Lung (tissue), 17 donors: ENCODE measurements at places on chromosomes 1 and 21. TPM values are rescaled to one million over a fixed set of nuclear protein-coding genes. Genes with fewer than 3 reads are reported as not detected.

CCNL2 gene
- polyA plus RNA-seq = 230 TPM

OPRD1 gene
- 0.01 TPM for polyA plus RNA-seq

SPATA46 gene
- not detected for polyA plus RNA-seq

PGLYRP4 gene
- polyA plus RNA-seq = 0.18 TPM

GRCh38 chr1:228434689-228435088, 18.0 kb upstream of the TRIM17 start:
- no peak for DNase-seq

GRCh38 chr1:156648951-156649350, 7.0 kb downstream of the BCAN start:
- DNase-seq = no peak

- no peak for DNase-seq
Observed at GRCh38 chr1:171126504-171126903, 35.8 kb downstream of the FMO3 start.

- no peak for DNase-seq
Observed at GRCh38 chr1:40986956-40987355, 7.5 kb downstream of the CTPS1 start.
